EH (cell line): ENCODE measurements at places on chromosomes 11 and 22.

DNA sequence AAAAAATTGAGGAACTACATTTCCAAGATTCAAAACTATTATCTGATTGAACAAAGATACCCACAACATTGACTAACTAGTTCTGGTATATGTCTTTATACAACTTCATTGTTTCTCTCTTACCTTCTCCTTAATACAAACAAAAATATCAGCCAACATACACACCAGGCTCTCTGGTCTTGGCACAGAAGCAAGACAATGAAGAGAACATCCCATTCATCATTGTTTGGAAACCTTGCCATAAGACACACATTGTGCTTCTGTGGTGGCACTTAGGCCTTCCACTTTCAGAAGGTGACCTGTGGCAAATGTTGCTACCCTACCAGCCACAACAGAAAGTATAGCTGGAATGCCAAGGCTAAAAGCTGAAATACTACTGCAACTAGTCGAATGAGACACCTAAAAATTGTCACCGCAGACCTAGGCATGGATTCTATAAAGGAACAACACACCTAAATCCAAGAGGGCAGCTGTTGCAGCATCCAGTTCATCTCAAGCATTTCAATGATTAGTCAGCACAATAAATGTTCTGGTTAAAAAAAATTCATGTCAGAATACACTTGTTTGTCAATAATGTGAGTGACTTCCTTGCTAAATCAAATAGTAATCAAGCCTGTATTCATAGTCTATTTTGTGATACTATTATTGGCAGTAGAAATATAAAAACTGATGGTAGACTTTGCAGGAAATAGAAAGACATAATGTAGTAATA, 26.3 kb downstream of the MAP6 start:
- no peak for DNase-seq

- no peak for DNase-seq
Measured at GRCh38 chr11:520428-521176, 13.6 kb upstream of the RNH1 start.

- no peak for DNase-seq
Measured at GRCh38 chr22:37630839-37631435, 8.5 kb upstream of the SH3BP1 start.

DNA sequence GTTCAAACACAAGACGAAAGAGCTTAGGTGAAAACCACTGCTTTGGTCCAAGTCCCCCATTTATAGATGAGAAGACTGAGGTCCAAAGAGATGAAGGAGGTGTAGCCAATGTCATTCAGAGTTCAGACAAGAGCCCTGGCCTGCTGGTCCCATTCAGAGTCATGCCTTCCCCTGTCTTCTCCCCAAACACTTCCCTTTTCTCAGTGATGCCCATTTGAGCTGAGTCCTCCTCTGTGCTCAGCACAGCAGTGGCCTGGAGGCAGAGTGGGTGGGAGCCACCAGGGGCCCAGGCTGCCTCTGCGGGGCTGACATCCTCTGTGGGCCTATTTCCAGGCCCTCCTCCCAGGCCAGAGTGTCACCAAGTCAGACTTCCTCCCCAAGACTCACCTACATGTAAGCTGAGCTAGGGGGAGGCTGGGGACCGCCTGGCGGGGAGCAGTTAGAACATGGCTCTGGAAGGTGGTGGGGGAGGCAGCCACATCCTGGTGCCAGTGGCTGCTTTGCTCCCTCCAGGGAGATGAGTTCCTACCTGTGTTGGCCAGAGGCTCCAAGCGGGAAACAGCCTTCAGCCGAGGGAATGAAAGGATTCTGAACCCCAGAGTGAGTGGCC, 22.4 kb upstream of the LRRC10B start:
- DNase-seq = no peak

DNA sequence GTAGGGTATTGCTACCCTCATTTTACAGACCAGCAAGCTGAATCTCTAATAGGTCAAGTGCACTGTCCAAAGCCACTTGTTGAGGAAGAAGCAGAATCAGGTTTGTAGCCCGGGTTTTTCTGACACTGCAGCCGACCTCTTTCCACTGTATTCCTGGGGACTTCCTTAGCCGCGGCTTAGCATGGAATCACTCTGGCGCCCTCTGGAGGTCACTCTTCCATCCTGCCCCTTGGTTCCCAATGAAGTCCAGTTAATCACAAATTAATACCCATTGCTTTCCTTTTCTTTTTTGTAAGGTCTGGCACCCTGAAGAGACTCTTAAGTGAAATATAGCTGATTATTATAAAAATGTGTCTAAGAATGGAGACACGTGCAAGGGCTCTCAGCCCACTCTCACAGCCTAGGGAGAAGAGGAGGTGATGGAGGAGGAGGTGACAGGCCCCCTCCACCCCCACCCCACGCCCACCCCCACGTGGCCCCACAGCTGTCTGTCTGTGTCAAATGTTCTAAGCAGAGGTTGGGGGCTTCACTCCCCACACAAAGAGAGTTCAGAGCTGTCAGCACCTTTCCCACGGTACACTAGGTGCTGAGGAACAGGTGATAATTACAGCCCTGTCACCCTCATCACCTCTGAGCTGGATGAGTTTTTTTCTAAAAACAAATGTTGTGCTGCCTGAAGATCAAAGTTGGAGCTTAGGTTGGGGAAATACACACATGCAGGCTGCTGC, 57.7 kb upstream of the DRD2 start:
- peak; percentile 72 for DNase-seq

DNA sequence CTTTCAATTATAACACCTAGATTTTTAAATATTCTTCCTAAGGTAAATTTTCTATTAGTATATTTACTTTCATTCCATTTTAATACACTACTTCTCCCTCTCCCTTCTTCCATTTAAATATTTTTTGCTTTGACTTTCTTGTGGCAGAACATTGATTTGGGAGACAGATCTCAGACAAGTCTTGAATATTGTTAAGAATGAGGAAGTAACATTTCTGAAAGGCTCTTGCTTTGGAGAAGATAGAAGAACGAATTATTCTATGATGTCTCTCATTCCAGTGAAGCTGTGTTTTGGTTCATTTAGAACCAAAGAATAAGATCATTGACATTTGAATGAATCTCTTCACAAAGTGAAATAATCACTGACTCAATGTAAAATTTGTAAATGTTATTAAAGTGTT, 2.4 kb downstream of the IPO7 start:
- no peak for DNase-seq

GRCh38 chr22:35894464-35894878, 134.2 kb downstream of the RBFOX2 start:
- DNase-seq = no peak

DNA sequence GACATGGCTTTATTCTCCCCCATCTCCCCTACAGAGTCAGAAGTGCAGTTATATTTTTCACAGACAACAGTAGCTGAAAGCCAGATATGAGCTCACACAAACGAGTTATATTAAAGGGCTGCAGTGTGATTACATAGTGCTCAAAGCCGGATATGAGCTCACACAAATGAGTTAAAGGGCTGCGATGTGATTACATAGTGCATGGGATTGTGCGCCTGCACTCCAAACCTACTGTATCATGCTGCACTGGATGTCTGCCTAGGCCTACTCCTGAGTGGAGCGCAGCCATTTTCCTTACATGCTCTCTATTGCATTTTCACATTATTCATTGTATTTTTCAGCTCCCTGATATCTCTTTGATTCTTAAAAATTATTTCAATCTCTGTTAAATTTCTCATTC, 414.6 kb upstream of the LARGE1 start:
- DNase-seq = no peak

DNA sequence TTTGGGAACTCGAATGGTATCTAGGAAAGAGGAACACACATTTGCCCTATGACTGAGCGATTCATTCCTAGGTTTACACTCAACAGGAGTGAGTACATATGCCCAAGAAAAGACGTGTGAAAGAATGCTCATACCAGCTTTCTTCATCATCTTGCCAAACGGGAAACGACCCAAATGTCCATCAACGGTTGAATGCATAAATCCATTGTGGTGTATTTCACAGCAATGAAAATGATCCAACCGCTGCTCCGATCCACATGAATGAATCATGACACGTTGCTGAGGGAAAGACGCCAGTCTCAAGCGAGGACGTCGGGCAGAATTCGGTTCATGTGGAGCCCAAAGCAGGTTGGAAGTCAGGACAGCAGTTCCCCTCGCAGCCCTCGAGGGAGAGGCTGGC, 71.5 kb downstream of the CYTH4 start:
- DNase-seq = no peak

DNA sequence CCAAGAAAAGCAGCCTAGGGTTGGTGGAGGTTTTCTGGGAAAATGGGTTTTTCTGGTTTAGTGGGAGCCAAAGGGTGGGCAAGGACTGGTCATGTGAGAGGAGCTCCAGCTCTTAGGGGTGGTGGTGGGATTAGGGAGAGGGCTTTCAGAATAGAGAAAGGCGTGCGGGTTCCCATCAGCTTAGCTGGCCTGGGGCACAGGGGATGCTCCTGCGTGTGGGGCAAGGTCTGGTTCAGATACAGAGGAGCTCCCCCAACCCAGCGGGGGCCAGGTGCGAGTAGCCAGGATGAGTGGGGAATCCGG, 644 bp downstream of the TMEM134 start:
- no peak for DNase-seq
